Renal cortical epithelial cell (primary cell): ENCODE measurements at places on chromosomes 1 and 21. TPM values are rescaled to one million over a fixed set of nuclear protein-coding genes. Genes with fewer than 3 reads are reported as not detected.

The ALDH4A1 gene
- total RNA-seq = 39.5 and 42.0 TPM in 2 replicates

The DCST1 gene
- total RNA-seq = not detected in 2 replicates

The NPPA gene
- total RNA-seq = not detected in 2 replicates

The BSND gene
- 0.45 TPM in 1 of 2 replicates, not detected in the other for total RNA-seq

The ANKRD34A gene
- 0.15 TPM in 1 of 2 replicates, not detected in the other for total RNA-seq

The C1orf185 gene
- total RNA-seq = 0.15 TPM in 1 of 2 replicates, not detected in the other

The CD1B gene
- total RNA-seq = not detected in 2 replicates

The FCN3 gene
- total RNA-seq = not detected in 2 replicates

The RIPPLY3 gene
- total RNA-seq = 0.15 and 0.69 TPM in 2 replicates

The SPRR2G gene
- not detected in 2 replicates for total RNA-seq

The SPATA46 gene
- not detected in 2 replicates for total RNA-seq

The SAMSN1 gene
- total RNA-seq = 0.35 TPM in 1 of 2 replicates, not detected in the other

The CD53 gene
- total RNA-seq = not detected in 2 replicates

The CYB5RL gene
- 2.6 and 6.0 TPM in 2 replicates for total RNA-seq

The PADI3 gene
- 0.05 and 0.35 TPM in 2 replicates for total RNA-seq

The LENEP gene
- total RNA-seq = 0.60 TPM in 1 of 2 replicates, not detected in the other

The INSRR gene
- total RNA-seq = not detected in 2 replicates

- DNase-seq = peak; percentile 73
These were observed at the start of gene BTBD19 for GRCh38 chr1:44808063-44808937. Gene BTBD19, plus strand, starts transcription at chr1:44808523. Its CDS starts 298 bp downstream, at chr1:44808821.

DNA sequence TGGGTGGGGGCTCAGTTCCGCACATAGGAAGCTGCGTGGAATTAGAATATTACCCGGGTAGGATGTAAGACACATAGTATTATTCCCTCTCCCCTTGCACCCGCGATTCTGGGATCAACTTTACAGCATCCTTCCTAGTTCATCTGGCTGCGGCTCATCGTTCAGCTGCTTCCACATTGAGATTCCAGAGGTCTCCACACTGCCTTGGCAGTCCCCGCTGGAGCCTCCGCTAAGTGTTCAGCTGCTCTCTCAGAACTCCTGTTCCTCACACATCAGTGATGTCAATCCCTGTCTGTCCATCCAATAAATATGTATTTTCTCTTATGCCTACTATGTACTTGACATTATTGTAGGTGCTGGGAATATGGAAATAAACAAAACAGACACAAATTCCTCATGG, 135.6 kb upstream of the SYT6 start:
- no peak for DNase-seq

DNA sequence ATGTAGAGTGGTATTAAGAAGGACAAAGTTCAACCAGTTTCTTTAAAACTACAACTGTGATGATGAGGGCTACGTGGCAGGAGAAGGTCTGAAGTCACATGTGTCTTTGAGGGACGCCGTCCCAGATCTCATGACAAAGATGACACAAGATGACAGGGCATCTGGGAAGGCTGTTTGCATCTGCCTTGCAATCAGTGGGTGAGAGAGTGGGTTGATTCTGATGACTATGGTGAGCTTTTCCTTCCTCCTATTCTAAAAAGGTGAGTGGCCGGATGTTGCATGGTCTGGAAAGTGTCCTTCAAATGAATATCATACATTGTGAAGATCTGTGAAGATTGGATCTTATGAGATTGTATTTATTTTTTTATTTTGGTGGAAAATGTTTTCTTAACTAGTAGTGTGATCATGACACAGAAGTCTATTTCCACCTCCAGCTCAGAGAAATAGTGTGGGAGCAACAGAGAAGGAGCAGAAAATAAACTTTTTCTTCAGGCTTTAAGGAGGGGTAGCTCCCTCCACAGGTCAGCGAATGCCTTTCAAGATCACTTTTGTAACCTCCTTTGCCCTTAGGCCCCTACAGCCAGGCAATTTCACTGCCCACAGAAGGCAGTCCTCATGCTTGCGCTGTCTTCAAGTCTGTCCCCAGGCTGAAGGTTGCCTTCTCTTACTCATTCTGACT, 76.0 kb upstream of the ATF3 start:
- no peak for DNase-seq

- DNase-seq = peak; percentile 64
These were observed 18.2 kb upstream of the FCGR2A start for GRCh38 chr1:161486806-161487741.

- DNase-seq = peak; percentile 62
These were observed 2.1 kb upstream of the OTUD7B start for GRCh38 chr1:150012611-150013010.

DNA sequence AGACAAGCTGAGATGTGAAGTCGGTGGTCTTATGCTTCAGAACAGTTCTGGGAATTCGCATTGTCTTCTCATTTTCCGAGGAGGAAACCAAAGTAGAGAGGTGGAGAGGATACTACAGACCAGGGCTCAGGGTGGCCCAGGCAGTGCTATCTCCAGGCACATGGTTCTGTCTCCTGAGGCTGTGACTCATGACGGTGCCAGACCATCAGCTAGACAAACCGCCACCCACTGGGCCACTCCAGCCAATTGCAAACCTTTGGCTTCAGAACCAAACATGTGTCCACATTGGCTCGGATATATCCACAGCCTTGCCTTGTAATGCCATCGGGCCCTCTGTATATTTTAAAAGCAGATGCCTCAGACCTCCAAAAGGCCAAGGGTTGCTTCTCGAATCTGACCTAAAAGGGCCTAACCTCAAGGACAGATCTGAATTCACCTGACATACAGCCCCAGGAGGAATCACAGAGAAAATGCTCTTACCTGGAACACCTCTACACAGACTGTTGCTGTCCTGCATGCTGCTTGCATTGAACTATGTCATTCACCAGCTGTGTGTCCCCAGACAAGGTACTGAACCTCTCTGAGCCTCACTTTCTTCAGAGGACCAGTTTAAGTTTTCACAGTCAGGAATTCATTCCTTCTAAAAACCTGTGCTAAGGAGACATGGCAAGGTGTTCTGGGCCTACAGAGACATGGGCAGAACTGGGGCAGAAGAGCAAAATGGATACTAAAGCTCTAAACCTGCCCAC, 224.9 kb upstream of the JUN start:
- DNase-seq = no peak

GRCh38 chr1:206010060-206010459, 6.9 kb upstream of the RAB7B start:
- DNase-seq = no peak

- no peak for DNase-seq
These were observed 265.7 kb downstream of the GRIK3 start for GRCh38 chr1:36768486-36769178.

- DNase-seq = no peak
These were observed 533.3 kb upstream of the CXADR start for GRCh38 chr21:16979574-16979973.

DNA sequence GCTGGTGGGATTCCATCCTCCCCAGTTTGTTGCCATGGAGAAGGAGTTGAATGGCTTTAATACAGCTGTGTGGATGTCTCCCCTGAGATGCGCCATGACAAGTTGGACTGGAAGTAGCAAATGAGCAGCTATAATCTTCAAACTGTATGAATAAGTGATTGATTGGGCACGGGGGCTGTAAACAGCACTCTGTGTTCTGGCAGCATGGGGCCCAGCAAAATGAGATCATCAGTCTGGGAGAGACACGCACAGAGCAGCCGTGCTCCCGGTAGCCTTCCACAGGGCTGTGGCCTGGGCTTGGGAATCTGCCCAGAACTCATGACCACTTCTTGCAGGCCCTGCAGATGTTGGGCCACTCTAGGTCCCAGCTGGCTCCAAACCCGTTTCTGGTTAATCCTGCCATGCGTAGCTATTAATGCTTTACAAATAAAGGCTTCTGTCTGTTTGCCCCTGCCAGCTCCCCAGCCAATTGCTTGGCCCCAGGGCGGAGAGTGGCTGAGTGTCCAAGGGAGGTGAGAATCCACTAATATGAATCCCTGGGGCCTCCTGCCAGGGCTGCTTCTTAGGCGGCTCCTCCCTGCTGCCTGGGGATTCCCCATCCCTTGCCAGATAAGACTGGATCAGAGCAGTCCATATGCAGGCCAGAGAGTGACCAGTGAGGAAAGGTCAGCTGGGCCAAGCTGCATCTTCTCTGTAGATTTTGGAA, 642.9 kb downstream of the AJAP1 start:
- DNase-seq = no peak

DNA sequence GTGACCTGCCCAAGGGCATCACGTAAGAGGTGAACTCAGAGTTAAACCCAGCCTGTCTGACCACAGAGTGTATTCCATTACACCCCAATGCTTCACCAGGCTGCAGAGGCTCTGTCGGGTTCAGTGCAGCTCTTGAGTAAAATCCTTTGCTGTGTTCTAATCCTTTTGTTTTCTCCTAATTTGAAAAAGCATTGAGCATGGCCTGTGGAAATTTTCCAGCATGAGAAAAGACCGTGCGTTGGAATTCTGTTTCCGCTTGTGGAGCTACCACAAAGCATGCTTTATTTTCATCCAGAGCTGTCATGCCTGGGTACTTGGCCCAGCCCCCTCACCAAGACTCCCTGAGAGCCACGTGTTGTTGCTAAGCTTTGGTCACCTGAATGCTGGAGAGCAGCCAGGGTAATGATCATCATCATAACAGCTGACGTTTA, 317.6 kb downstream of the PRDM2 start:
- peak; percentile 32 for DNase-seq

DNA sequence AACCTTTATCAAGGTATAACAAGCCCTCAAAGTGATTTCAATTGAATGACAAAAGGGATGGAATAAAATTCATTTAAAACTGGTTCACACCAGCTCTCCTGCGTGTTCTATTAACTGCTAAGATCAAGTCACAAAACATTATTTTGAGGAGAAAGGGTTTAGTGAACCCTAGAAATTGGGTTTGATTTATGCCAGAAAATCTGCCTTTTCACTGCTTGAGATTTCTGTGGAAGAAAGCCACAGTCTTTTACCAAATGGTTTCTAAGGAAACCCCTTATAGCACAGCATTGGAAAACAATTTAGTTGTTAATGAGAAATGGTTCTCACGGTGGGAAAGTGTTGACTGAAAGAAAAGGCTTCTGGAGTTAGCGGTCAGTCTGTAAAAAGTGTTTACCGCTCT, 43.6 kb upstream of the DPH5 start:
- no peak for DNase-seq

- DNase-seq = no peak
These were observed 1.2 kb downstream of the LURAP1 start for GRCh38 chr1:46204406-46204742.

- peak; percentile 98 for DNase-seq
These were observed 27.5 kb downstream of the HUNK start for GRCh38 chr21:31900121-31900895.

- no peak for DNase-seq
These were observed 7.0 kb upstream of the KCNE1 start for GRCh38 chr21:34519016-34519415.

GRCh38 chr21:16071092-16071491, 341.3 kb downstream of the USP25 start:
- DNase-seq = no peak

- peak; percentile 57 for DNase-seq
These were observed 113.2 kb upstream of the CYYR1 start for GRCh38 chr21:26686278-26686677.

DNA sequence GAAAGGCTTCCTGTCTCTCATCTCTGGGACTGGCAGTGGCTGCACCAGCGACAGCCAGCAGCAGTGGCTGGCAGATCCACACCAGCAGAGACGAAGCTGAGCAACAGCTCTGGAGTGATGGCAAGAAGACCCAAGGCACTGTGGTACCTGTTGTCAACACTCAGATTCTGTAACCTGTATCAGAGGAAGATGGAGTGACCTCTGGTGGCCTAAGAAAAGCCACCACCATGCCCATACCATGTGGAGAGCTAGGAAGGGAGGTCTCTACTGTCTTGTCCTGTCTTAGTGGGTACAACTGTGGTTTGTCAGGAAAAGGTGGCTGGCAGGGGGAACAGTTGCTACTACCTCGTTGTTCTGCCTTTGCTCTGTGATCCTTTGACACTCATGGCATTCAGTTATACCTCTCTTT, 22.5 kb upstream of the RHBDL2 start:
- no peak for DNase-seq

DNA sequence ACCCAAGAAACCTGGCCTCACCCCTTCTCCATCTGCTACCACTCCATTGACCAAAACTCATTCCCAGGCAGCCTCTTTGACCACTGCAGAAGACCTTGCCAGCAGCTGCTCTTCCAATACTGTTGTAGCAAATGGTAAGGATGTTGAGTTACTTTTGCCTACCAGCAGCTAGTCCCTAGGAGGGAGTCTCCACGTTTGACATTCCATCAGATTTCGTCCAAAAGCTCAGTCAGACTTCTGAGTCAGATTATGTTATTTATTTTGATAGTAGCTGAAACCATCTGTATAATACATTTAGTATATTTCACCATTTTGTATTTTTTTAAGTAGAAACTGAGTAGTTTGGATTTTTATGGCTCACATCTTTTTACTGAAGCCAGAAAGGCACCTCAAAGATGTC, 51.5 kb upstream of the WNT2B start:
- no peak for DNase-seq

DNA sequence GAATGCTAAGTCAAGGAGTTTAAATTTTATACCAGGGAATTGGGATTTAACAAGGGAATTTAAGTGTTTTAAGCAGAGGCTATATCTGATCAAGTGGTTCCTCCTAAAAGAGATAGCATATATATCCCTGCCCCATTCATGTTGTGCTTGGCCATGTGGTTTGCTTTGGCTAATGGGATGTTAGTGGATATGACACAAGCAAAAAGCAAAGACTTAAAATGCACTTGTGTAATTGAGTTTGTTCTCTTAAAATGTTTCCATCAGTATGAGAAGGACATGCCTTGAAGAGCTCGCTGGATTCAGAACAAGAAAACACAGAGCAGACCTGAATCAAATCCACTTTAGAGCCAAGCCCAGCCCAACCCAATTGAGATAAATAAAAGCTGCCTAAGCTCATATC, 22.4 kb downstream of the C1orf87 start:
- no peak for DNase-seq

- peak; percentile 82 for DNase-seq
These were observed at the start of gene LAMTOR5 for GRCh38 chr1:110407260-110408210. Gene LAMTOR5, minus strand, starts transcription at chr1:110407694. Its CDS starts 74 bp downstream, at chr1:110407620.

DNA sequence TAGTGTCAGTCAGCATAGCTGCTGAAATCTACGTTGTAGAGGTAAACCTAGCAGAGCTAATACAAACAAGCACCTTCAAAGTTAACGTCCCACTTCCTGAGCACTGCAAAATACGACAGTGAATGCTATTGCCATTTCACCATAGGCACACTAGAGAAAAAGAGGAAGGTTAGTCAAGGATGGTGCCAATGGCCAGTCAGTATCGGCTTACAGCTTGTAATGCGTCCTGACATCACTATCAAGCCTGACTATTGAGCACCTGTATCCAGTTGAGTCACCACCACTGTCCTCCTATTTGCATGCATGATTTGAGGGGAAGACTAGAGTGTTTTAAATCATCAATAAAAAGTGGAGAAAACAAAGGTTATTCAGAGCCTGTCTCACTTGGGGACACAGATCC, 34.4 kb downstream of the NUCKS1 start:
- DNase-seq = no peak

- DNase-seq = no peak
These were observed 92.9 kb downstream of the UBIAD1 start for GRCh38 chr1:11365744-11366387.

- DNase-seq = no peak
These were observed 253.1 kb upstream of the USP24 start for GRCh38 chr1:55468142-55468795.
